NCI-H510A treated with DMSO at 0.1 percent for 48 hours (cell line): ENCODE measurements at places on chromosomes 6 and 20.

DNA sequence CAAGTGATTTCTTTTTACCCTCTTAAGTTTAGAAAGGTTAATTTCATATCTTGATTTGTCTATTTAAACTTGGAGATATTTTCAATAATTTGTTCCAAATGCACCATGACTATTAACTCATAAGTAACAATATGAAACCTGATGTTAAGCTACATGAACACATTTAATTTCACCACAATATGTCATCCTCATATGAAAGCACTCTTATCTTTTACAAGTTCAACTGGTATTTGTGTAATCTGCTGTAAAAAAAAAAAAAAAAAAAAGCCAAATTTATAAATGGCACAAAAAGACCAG, 110.4 kb downstream of the HFE start:
- DNase-seq = no peak

DNA sequence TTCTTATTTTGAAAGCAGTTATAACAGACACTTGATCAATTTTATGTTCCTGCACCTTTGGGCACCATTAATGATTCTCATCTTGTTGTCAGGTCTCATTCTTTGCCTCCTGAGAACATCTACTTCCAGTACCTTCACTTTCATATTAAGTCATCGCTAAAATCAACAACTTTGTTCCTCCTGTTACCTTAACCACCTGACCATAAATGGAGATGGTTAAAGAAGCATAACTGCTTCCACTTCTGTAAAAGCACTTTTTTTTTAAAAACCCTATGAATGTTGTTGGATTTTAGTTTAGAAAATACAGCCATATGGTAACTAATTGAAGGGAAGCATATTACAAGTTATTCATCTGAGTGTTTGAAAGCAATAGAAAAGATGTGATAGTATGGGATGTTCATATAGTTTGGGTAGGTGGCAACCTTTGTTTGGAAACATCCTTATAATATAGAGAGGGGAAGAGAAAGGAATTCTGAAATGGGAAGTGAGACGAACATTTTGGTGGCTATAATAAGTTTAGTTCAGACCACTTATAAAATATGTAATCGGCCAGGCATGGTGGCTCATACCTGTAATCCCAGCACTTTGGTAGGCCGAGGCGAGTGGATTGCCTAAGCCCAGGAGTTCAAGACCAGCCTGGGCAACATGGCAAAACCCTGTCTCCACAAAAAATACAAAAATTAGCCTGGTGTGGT, 53.9 kb downstream of the AFG1L start:
- no peak for DNase-seq

DNA sequence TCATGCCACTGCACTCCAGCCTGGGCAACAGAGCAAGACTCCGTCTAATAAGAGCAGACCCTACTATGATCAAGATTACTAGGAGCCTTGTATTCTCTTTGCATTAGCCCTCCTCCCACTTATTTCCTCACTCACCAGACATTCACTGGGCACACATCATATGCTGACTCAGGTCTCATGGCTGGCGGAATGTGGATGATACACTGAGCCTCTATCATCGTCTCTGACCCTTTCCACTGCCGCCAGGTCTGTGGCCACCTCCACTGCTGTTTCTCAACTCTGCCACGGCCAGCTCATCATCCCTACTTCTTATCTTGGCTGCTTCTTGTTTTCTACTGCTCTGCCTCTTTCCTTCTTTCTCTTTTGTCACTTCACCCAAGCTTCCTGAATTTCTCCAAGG, 161.0 kb downstream of the BACH2 start:
- DNase-seq = no peak

DNA sequence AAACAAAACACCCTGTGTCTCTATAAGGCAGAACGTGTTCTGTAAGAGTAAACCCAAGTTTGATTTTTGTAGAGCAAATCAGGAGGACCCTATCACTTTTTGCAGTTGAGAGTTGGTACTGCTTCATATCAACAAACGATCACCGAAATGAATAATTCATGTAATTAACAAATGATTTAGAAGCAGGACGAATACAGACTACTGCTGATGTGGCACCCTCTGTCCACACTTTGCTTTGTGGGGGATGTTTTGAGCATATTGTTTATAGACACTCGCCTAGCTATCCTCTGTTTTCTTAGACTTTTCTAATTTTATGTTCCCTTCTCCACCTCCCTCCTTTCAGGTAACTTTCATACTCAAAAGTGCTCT, 1.5 kb downstream of the CD2AP start:
- DNase-seq = no peak

GRCh38 chr6:111922454-111923297, 49.4 kb upstream of the FYN start:
- DNase-seq = no peak

GRCh38 chr6:89952105-89952671, 57.9 kb downstream of the GJA10 start:
- no peak for DNase-seq

- DNase-seq = no peak
Measured at GRCh38 chr20:18403269-18403668, 63.6 kb downstream of the DZANK1 start.

DNA sequence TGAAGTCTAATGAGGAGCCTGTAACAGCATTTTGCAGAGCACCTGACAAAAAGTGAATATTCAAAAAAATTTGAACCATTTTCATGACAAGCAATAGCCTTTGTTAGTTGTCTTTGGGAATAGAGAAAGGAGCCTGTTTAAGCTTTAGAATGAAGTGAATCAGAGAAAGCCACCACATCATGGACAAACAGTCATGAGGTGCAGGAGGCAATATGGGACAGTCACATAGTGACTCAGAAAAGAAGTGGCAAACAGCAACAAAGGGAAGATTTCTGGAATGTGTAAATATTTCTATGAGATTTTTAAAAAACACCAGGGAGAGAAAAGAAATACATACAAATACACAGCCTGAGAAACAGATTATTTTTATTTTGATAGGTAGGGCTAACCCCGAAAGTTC, 6.6 kb downstream of the KLHL31 start:
- no peak for DNase-seq

GRCh38 chr20:49905415-49906091, 9.8 kb downstream of the SPATA2 start:
- DNase-seq = no peak

- DNase-seq = peak; percentile 55
Measured at GRCh38 chr6:37507690-37508421, 8.2 kb upstream of the CCDC167 start.

DNA sequence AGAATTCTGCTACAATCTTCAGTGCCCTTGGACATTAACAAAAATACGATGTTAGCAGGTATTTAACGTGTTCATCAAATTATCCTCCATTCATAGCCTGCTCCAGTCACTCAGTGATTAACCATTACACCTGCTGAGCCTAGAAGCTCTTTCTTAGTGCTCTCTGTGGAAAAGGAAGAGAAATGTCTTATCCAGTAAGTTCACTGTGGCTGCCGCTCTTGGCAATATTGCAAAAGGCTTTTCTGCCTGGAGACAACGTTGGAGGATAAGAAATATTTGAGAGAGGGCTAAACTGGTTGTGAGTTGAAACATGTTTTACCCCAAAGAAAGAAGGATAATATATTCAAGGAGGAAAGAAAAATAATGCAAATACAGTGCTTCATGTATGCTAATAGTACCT, 217.4 kb upstream of the HSF2 start:
- no peak for DNase-seq

GRCh38 chr6:108673153-108673552, 112.4 kb downstream of the FOXO3 start:
- DNase-seq = no peak

DNA sequence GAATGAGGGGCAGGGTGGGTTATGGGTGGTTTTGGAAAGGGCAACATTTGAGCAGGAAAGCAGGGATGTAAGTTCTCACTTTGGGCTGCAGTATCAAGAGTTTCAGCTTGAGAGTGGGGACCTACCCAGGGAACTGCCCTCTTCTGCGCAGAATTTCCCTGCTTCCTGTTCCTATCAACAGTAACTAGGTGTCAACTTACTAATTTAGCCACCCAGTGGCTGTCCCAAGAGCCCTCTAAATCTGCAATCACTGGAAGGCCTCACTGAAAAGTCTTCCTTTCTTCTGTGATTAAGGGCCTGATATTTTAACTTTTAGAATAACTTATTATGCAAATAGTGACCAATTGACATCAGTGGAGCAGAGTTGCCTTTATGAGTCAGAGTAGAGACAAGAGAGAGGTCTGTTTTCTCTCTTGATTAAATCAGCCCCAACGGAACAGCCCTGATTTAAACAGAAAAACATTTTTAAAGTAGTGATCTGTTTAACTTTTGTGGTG, 118.2 kb upstream of the RIPOR2 start:
- DNase-seq = no peak

GRCh38 chr6:168247443-168248147, 72.0 kb downstream of the DACT2 start:
- peak; percentile 68 for DNase-seq

DNA sequence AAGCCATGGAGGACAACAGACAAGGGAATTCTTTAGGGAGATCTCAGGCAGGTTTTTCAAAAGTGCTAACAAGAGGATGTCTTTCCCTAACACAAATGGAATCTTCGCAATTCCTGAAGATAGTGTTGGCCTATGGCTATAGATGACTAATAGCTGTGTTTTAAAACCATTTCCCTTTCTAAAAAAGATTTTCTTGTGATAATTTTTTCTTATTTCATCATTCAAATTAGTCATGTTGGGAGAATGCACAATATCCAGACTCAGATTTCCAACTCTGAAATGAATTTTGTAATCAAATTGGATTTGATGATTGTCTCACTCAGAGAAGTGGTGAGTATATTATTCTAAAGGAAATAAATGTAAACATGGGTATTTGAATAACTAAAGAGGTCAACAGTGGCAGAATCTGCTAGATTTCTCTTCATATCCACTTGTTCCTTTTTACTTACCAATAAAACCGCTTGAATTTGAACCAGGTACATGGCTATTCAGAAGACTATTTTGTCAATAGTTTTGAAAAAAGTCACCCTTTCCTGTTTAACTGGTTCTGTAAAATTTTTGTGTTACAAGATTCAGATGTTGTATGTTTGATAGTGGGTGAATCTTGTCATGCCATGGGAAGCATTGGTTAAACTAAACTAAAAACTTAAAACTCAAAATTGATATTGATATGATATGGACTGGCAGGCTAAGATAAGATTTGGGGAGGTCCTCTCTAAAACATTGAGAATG, 1223.7 kb upstream of the EYS start:
- no peak for DNase-seq

GRCh38 chr20:12270863-12271262, 353.2 kb downstream of the BTBD3 start:
- DNase-seq = no peak

DNA sequence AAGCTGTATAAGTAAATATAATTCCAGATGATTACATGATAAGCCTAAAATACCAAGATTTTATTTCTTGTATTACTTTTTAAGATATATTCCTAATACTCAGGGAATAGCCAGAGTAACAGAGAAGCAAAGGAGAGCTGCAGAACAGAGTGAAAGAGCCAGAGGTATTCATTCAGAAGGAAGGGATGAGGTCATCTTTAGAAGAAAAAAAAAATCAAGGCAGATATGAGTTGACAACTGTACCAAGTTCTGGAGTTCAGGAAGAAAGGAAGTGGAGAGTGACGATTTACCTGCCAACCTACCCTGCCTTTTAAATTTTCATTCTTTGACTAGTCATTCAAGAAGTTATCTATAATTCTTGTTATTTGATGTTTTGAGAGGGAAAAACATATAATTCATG, 28.8 kb upstream of the NHSL1 start:
- no peak for DNase-seq

DNA sequence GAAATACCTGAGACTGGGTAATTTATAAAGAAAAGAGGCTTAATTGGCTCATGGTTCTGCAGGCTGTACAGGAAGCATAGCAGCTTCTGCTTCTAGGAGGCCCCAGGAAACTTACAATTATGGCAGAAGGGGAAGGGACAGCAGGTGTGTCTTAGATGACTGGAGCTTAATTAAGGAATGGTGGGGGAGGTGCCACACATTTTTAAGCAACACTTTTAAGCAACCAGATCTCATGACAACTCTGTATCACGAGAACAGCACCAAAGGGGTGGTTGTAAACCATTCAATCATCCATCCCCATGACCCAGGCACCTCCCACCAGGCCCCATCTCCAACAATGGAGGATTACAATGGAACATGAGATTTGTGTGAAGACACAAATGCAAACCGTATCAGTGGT, 26.9 kb downstream of the FIG4 start:
- DNase-seq = no peak

GRCh38 chr20:16749573-16749972, 1.4 kb downstream of the OTOR start:
- no peak for DNase-seq

DNA sequence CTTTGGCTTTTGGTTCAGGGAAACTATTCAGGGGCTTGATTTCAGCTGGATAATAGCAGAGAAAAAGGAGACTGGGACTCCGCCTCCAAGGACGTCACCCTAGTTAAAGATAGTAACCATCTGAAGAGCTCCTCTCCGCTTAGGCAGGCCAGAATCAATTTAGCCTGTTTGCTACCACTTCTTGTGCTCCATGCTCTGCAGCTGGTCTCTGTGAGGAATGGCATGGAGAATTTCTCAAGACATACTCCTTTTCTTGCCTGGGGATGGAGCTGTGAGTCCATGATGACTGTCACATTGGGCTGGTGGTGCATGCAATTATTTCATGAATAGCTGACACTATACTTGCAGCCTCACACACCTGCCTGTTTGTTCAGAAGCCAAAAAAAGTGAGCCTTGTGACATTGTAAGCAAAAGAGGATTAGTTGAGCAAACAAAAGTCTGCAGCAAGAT, 61.4 kb downstream of the TXLNB start:
- DNase-seq = peak; percentile 75
